NCI-H774 (cell line): ENCODE measurements at places on chromosomes 5 and 9.

DNA sequence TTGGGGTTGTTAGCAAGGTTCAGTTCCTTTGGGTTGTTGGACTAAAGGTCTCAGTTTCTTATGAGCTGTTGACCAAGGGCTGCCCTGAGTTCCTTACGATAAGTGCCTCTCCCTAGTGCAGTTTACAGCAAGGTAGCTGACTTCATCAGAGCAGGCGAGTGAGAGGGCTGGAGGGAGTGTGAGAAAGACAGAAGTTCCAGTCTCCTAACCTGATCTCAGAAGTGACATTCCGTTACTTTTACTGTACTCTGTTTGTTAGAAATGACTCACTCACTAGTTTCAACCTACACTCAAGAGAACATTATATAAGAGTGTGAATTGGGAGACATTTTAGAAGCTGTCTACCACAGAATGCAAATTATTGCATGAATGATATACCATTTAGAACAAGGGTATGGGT is 21.2 kb upstream of the IL31RA start:
- no peak for DNase-seq

GRCh38 chr9:111294691-111295451 is 35.2 kb downstream of the OR2K2 start:
- DNase-seq: no peak

GRCh38 chr9:7300484-7300883 is 499.1 kb downstream of the DMAC1 start:
- no peak for DNase-seq

GRCh38 chr9:34663303-34663605 is 797 bp upstream of the CCL27 start:
- DNase-seq: no peak

DNA sequence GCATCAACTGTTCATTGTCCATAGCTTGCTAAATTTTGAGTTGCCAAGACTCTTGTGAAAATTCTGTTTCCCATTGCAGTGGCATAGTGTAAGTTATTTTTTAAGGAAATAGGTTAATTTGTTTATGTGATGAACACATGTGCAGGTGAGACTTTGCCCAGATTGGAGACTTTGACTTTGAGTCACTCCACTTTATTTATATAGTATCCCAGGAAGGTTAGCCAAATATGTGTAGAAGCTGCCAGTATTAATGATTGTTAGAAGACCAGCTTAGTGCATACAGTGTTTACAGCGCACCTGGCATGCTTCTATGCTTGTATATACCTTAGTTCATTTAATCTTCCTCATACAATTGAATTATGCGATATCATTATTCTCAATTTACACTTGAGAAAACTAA is 51.0 kb downstream of the MTAP start:
- no peak for DNase-seq

- DNase-seq: no peak
These were observed 221.3 kb upstream of the TAS2R1 start for GRCh38 chr5:9851458-9851857.

GRCh38 chr9:132894346-132894745 is 15.6 kb downstream of the SPACA9 start:
- DNase-seq: no peak

GRCh38 chr5:57494104-57495098 is 11.8 kb upstream of the ACTBL2 start:
- DNase-seq: no peak

DNA sequence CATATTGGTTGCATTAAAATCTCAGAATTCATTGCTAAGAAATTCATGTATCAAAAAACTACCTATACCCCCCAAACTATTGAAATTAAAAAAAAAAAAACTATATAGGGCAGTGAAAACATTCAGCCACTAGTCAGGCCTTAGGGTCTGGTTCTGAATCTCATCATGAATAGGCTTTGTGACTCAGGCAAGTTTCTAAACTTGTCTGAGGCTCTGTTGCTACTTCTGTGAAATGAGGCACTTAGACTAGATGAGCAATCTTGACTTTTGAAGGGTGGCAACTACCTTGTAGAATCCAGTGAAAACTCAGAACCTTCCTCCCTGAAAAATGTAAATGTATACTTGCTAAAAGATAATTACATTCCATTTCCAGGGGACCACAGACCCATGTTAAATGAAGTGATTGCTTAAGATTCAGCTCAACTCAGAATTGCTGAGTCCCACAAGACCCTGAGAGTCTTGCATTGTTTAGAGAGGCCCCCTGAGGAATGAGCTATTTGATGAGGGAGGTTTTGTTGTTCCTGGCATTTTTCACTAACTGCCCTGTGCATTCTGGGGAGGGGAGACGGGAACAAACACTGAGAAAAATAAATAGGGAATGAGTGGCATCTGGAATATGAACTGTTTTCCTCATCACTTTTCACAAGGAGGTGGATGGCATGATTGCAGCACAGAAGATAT is 29.5 kb downstream of the RAI14 start:
- DNase-seq: no peak

- no peak for DNase-seq
These were observed 10.0 kb downstream of the NKD2 start for GRCh38 chr5:1018596-1018995.

GRCh38 chr5:151338734-151339133 is 8.6 kb downstream of the SLC36A2 start:
- DNase-seq: no peak

DNA sequence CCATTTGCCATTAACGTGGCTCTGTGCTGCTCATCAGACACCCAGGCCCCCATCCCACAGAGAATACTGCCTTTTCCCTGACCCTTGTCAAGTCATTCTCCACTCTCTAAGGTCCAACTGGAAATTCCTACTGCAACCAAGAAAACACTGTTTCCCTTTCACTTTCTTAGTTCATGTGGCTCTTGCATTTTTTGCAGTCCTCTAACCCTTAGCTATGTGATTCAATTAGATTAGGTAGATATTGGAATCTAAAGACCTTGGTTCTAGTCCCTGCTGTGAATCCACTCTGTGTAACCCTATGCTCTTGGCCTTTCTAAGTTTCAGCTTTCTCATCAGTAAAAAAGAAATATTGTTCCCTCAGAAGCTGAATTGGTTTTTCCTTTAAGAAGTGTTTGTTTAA is 649.4 kb downstream of the CCDC171 start:
- no peak for DNase-seq

DNA sequence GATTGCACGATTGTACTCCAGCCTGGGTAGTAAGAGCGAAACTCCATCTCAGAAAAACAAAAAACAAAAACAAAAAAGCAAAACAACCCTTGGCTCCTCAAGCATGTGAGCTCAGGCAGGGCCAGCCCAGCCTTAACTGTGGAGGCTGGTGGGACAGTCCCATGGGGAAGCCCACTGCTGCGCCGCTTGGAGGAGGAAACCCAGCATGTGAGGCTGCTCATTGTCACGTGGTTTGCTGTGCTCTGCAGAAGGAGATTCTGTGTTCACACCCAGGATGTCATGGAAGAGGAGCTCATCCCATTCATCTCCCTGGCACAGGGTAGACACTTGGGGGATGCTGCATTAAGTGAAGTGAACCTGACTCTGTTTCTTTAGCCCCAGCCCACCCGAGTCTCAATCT is 4.0 kb downstream of the ZBED3 start:
- no peak for DNase-seq

DNA sequence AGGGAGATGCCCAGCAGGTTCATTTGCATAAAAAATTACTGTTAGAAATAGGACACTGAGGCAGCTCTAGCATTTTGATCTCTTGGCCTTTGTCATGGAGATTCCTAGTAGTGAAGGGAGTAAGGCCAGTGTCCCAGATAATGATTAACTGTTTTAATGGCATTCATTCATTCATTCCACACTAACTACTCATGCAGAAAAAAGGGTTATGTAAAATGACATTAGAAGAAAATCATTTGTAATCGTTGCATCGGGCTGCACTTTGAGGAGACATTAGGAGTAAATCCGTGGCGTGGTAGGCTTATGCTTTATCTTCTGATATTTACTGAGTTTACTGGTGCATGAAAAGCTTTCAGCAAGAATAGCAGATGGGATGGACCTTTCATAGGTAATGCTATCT is 82.6 kb upstream of the GRHPR start:
- DNase-seq: no peak

DNA sequence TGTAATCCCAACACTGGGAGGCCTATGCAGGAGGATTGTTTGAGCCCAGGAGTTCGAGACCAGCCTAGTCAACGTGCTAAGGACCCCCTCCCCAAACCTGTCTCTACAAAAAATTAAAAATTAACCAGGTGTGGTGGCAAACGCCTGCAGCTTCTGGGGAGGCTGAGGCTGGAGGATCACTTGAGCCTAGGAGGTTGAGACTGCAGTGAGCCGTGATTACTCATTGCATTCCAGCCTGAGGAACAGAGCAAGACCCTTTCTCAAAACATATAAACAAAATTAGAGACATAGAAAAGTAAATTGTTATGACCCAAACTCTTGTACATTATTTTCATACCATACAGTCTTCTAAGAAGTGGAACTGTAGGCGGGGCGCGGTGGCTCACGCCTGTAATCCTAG is 1.1 kb downstream of the GPR107 start:
- no peak for DNase-seq

DNA sequence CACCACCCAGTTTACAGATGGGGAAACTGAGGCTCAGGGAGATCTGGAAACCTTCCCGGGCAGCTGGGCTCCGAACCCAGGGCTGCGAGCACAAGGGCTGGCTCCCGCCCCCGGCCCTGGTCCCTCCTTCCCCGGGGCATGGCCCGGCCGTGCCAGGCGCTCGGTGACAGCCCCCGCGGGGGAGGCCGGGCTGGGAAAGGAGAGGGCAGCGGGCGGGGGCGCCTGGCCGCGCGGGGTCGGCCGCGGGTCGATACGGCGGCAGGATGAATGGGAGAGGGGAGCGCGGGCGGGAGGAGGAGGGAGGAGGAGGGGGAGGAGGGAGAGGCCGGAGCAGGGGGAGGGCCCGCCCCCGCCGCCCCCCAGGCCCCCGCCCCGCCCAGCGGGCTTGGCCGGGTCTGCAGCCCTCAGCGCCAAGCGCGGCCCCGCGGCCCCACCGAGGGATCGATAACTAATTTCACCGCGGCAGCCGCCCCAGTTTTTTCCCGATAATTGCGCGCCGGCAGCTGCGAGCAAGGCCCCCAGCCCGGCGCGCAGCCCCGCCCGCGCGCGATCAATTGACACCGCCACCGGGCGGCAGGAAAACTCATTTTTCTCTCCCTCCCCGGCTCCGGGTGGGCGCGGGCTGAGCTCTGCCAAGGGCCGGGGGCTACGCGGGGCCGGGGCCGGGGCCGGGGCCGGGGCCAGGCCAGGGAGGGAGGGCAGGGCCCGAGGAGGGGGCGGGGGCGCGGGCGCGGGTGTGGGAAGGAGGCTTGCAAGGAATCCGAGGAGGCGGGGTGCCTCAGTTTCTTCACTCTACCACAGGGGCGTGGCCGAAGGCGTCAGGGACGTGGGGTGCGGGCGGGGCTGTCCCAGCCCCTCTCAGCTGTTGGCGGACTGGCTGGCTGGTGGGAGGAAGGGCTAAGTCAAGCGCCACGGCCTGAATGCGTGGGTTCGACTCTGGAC is 52.1 kb downstream of the C9orf50 start:
- DNase-seq: no peak

DNA sequence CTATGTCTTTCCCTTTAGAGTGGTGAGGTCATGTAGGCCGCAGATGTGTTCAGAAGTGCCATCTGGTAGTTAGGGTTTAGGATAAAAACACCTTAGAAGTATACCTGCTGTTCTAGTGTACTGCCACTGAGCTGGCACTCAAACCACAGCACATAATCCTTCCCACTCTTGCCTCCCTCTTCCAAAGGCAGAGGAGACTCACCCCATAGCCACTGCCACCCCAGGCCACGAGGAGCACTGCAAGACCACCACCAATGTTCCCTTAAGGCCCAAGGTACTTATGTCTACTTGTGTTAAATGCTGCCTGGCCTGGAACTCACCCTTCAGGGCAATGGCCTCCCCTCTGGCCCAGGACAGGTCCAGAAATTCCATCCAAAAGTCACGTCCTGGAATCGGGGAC is 379.5 kb upstream of the EDIL3 start:
- DNase-seq: no peak

DNA sequence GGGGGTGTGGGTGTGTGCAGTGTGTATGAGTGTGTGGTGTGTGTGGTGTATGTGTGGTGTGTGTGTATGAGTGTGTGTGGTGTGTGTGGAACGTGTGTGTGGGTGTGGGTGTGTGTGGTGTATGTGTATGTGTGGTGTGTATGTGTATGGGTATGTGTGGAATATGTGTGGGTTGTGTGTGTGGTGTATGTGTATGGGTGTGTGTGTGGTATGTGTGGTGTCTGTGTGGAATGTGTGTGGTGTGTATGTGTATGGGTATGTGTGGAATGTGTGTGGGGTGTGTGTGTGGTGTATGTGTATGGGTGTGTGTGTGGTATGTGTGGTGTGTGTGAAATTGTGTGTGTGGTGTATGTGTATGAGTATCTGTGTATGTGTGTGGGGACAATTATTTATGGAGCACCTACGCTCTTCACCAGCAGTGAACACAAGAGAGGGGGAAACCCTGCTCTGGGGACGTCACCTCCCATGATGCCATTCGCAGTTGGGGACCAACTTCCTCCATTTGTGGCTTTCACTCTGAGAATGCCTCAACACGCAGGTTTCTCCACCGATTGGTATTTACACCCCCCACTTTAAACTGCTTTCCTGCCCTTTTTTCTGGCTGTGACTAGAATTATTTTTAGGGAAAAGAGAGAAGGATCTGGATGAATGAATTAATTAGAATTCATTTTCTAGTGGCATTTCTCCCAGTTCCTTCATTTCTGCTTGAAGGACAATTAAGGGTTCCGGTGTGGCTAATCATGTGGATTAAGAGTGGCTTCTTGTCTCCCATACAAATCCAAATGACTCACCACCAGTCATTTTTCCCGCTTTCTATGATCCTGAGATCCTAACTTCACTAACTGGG is 238.1 kb downstream of the ROR2 start:
- DNase-seq: no peak

DNA sequence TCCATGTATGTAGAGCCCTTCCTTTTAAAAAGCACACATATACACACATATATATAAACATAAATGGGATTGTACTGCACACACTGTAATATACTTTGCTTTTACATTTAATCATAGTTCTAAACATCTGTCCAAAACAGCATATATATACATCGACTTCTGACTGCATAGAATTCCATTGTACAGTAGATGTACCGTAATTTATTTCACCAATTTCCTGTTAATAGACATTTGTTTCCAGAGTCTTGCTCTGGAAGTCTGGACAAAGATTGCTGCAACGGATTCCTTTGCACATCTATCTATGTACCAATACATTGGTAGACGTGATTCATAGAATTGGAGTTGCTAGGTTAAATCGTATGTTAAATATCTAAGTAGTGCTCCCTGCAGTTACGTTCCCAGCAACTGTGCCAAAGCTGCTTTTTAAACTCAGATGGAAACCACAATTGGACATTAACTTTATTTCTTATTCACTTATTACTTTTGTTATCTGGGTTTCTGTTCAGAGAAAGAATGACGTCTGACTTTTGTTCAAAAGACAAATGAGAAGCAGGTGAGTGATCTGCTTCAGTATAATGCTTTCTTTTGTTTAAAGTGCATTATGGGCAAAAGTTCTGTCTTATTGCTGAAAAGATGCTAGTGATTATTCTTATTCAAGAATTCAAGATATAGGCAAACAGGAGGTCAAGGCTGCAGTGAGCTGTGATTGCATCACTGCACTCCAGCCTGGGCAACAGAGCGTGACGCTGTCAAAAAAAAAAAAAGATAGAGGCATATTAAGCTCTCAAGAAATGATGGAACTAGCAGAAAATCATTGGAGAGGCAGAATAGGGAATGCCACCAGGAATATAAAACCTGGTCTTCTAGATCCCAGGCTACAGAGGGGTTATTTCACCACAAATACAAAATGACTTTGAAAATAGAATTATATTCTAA is 138.2 kb downstream of the FGF1 start:
- no peak for DNase-seq

- DNase-seq: peak; percentile 17
These were observed 51.1 kb downstream of the STARD4 start for GRCh38 chr5:111461255-111461671.
